ENCODE measurements at places on chromosomes 6 and 20.

- no peak for DNase-seq
Observed at GRCh38 chr20:37256286-37256685, 5.3 kb downstream of the GHRH start.

DNA sequence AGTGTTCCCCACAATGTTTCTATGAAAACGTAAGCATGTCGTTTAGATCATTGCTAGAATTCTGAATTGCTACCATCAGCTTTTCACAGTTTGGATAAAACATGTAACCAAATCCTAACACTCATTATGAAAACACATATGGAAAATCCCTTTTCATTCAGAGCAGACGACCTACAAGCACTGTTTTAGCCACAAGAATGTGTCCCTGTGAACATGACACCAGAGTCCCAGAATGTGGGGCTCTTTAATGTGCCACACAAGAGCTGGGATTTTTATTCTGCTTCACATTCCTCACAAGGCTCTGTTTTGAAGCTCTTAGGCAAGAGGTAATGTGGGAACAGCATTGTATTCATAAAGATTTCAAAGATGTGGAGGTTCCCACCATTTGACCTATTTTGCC, 141.1 kb upstream of the CITED2 start:
- no peak for DNase-seq

DNA sequence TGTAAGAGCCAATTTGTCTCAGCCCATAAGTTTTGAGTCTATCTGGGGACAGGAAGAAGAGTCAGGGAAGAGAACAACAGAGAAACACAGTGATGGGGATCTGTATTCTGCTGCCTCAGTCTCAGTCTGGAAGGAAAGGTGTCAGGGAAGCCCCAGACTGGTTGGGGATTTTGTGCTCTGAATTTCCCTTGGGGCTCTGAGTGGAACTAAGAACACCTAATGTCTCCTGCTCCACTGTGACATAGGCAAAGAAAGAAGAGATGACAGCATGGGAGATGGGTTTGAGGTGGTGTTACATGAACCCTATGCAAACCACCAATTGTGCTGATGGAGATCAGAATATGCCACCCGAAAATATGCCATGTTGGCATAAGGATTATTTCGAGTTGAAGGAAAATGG, 139.5 kb upstream of the MYLIP start:
- no peak for DNase-seq

- no peak for DNase-seq
Observed at GRCh38 chr20:49270177-49270576, 7.7 kb downstream of the ZNFX1 start.

- DNase-seq = no peak
Observed at GRCh38 chr20:37680420-37680819, 13.4 kb upstream of the CTNNBL1 start.

GRCh38 chr20:44736170-44737021, 9.3 kb upstream of the KCNK15 start:
- DNase-seq = peak; percentile 62

DNA sequence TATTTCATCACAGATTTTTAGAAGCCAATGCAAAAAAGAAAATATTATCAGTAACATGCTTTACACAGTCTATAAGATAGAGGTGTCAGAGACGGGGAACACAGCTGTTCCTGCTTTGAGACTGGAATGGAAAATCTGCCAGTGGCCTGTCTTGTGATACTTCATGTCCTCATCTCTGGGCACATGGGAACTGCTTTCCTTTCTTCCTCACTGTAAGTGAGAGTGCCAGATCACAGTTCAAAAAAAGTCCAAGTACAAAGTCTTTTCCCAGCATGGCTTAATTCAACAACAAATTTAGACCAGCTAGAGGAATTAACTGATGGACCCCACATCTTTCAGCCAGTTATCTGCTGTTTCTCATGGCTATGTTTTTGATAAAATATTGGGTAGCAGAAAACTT, 490.4 kb downstream of the CDKAL1 start:
- no peak for DNase-seq

- no peak for DNase-seq
Observed at GRCh38 chr6:158707120-158707820, 57.4 kb downstream of the SYTL3 start.

DNA sequence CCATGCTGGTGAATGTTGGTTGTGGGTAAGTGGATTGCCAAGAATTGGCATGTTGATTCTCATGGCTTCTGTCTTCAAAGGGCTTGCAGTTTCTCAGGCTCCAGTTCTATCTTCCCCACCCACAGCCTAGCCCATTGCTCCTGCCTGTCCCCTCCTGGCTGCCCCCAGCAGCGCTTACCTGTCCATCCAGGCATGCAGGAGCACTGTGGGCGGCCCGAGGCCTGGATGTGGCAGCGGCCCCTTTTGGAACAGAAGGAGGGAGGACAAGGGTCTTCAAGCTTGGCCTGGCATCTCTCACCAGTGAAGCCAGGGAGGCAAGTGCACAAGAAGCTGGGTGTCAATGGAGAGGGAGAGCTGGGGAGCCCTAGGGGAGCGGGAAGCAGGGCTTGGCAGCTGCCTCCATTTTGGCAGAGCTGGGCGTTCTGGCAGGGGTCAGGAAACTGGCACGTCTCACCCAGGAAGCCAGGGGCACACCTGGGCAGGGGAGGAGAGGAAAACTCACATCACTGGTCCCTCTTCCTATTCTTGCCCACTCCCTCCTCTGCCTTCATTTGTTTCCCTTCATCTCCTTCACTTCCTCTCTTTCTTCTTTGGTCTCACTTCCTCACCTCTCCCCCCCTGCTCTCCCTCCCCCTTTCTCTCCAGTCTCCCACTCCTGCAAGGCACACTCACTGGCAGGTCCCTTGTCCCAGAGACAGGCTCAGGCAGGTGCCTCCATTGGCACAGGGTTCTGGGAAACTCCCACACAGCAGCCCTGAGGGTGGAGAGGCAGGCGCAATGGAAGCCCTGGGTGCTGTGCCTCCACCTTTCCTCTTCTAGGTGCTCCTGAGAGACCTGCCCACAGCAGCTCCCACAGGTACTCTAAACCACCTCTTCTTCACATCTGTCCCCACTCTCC, 1.3 kb downstream of the NOTCH4 start:
- DNase-seq = no peak

- DNase-seq = no peak
Observed at GRCh38 chr20:23205211-23205610, 119.1 kb upstream of the CD93 start.

- peak; percentile 66 for DNase-seq
Observed at GRCh38 chr20:50191065-50191543, 474 bp downstream of the CEBPB start.

- no peak for DNase-seq
Observed at GRCh38 chr6:108587258-108588059, 26.7 kb downstream of the FOXO3 start.

DNA sequence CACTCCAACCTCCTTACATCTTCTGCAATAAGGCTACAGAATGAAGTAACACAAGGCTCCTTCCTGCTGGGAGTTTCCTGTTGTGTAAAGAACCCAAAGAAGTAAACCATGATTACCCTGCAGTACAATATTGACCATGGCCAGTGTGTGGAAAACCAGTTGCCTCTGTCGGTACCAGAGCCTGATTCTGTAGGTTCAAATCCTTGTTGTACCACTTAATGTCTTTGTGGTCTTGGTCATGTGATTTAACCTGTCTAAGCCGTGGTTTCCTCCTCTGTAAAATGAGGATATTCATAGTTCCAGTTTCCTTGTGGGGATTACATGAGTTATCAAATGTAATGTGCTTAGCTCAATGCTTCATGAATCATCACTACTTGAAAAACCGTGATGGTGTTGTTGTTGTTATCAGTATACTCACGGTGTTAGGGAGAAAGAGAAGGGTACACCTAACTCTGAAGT, 60.3 kb upstream of the PRELID3B start:
- no peak for DNase-seq

All from left colon (tissue), 2 donors.